RCC 7860 (cell line): ENCODE measurements at places on chromosomes 1 and 21.

- DNase-seq, result no peak
These were observed 42.1 kb upstream of the ABCG1 start for GRCh38 chr21:42176859-42177258.

- no peak for DNase-seq
These were observed 42.1 kb upstream of the DIP2A start for GRCh38 chr21:46416551-46416950.

DNA sequence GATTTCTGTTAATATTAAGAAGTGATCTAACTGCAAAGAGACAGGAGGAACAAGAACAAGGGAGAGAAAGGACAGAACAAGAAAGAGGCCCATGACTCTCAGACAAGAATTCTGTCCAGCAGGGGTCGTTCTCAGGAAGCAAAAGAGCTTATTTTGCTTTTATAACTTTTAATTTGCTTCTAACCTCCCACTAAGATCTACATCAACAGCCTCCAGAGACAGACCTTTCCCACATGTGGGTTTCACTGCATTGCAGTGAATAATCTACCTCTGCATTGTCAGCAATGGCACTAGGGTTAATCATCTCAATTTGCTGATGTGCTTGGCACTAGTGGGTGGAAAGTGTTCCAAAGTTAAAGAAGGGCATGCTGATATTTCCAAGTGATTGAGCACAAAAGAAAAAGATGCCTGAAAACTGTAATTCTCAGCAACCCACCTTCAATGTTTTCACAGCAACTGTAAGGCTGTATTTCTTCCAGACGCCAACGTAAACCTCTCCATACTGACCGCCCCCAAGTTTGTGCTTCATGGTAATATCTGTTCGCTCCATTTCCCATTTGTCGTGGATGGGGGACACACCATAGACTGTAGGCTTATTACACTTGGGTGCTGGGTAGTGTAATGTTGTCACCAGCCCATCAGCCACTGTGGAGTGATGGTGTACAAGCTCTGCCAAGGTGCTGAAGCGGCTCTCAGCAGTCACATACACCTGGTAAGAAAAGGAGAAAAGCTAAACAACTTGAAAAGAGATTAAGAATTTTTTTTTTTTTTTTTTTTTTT lies 39.5 kb downstream of the TOR3A start:
- DNase-seq, result peak; percentile 46

DNA sequence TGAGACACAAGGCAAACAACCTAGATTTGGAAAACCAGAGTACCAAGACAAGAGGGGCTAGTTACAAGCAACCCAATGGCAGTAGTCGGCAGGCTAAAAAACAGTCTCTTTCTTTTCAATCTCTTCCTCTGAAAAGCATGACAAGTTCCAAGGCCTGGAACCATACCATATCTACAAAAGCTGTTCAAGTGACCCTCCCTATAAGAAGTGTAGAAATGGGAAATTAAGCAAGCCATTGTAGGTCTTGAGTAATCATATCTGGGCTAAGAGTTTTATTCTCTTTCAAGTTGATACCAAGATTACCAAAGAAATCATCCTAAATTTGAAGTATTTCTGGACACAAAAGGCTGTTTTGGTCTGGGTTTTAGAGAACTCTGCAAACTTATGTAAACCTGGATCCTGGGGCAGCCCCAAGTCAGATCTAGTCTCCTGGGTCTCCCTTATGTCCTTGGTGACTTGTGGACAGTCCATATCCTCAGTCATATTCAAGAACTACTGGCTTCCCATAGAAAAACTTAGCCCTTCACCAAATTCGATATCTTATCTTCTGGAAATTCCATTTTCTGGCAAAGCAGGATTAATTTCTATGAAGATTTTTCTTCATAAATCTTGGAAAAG lies 24.7 kb downstream of the FMO3 start:
- DNase-seq, result no peak

DNA sequence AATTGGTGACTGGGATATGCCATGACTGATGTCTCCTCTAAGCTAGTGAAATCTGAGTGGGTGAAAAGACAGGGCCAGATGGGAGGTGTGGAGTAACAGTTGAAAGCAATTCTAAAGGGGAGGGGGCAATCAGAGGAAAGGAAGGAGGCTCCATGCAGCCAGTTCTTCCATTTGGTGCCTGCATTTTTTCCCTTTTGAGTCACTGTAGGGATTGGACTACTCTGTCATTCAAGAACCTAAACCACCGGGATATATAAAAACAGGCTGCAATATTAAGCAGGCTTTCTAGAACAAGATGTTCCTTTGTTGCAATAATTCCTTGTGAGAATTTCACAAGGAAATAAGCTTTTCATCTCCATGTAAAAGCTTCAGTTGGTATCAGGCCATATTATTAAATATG lies 18.3 kb downstream of the CLIC6 start:
- no peak for DNase-seq

DNA sequence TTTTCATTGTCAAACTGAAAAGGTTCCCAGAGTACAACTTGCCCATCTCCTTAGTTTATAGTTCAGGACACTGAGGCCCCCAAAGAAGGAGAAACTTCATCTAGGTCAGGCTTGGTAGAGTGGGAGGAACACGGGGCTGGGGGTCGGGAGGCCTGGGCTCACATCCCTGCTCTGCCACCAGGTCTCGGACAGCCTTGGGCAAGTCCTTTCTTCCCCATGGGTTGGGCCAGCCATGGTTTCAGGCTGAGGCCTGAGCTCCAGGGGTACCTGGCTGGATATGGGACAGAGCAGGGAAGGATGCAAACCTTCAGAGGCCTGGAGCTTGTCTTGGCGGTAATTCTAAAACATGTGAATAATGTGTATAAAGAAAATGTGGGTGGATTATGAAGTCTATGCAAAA lies 17.0 kb downstream of the FOXO6 start:
- DNase-seq, result no peak

- DNase-seq, result no peak
These were observed 17.5 kb upstream of the PDIK1L start for GRCh38 chr1:26094076-26094669.

DNA sequence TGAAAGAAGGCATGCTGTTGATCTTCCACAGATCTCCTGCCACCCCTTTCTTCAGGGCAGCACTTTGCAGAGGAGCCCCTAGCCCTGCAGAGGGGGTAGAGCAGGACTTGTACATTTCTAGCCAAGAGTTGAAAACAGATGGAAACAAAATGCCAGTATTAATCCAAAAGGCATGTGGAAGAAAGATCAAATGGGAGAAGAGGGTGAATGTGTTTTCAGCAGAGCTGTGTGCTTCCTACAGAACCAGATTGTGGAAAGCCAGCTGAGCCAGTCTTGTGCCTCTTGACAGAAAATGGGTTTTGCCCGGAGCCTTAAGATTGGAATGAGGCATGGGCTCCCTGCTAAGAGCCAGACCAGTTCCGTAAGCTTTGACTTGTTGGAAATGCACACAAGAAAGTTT lies 105.2 kb upstream of the TSPAN2 start:
- no peak for DNase-seq

GRCh38 chr1:44031252-44032169 lies at the start of gene SLC6A9:
Gene SLC6A9 (minus strand): TSS chr1:44031462. CDS start chr1:44024277, 7,185 bp downstream.
- DNase-seq, result no peak

DNA sequence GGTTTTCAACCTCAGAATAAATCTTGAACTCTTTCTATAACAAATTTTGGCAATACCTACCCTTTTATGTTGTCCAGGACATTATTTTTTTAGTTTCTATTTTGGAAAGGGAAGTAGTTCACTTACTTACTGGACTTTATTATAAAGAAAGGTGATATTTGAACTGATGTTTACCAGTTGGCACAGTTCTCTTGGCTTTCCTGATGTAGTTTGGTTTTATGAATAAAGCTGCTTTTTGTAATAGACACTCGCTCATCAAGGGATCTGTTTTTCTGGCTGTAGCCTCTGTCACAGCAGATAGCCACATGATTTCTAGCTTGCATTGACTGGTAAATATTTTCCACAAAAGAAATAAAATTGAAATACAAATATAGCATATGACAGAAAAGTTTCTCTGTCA lies 40.9 kb upstream of the METTL18 start:
- DNase-seq, result no peak

DNA sequence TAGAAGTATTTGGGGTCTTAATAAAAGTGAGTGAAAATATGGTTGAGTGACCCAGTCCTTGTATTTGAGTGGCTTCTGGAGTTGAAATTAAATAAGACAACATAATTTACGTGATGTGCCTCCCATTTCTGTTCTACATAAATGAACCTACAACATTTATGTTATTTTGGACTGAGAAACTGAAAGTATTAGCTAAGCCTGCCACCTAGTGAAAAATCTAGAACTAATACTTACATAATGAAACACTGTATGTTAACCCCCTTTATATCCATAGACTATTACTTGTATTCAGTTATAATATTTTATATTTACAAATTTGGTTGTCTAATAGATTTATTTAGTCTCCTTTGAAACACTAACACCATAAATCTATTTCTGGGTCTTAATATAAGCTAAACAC lies 298.9 kb downstream of the KCNT2 start:
- peak; percentile 43 for DNase-seq

- DNase-seq, result no peak
These were observed 2.2 kb upstream of the ZBTB21 start for GRCh38 chr21:42012344-42012743.

DNA sequence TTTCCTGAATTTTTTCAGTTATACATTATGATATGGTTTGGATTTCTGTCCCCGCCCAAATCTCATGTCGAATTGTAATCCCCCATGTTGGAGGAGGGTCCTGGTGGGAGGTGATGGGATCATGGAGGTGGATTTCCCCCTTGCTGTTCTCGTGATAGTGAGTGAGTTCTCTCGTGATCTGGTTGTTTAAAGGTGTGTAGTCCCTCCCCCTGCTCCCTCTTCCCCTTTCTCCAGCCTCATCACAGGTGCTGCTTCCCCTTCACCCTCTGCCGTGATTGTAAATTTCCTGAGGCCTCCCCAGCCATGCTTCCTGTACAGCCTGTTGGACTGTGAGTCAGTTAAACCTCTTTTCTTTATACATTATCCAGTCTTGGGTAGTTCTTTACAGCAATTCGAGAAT lies 93.2 kb upstream of the HNRNPU start:
- no peak for DNase-seq

GRCh38 chr1:67687649-67688048 lies 2.6 kb downstream of the GADD45A start:
- peak; percentile 90 for DNase-seq

- DNase-seq, result peak; percentile 56
These were observed 576 bp downstream of the CCN1 start for GRCh38 chr1:85580872-85581801.

DNA sequence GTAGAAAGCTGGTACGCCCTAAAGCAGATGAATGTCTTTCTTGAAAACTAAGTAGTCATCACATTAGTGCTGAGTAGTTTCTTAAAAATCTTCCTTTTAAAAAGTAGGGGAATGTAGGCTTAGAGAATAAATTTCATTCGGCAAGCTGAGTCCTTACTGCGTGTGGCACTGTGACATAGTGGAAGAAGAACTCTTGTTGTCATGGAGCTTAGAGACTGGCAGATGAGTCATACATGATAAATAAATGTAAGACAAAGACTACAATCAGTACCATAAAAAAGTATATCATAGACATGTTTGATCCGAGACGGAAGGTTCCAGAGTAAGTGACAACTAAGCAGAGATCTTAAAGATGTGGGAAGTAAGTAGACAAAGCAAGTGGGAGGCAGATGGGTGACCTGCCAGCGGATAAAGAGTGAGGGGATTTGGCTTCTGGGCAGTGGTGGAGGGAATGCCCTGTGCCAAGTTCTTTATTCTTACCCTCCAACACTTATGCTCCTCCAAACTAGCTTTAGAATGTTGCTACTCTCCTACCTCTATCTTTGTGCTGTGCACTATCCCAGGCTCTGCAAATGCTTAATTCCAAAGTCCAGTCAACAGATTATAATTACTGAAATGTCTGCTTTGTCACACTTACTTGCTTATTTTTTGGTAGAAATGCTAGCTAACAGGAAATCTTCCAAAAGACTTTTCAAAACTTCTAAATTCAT lies 608.5 kb upstream of the USP24 start:
- DNase-seq, result peak; percentile 47

GRCh38 chr1:42152907-42153600 lies at the start of gene GUCA2B:
Gene GUCA2B (plus strand): TSS chr1:42153410. CDS start chr1:42153451, 41 bp downstream.
- DNase-seq, result no peak
